Stimulated activated CD8-positive, alpha-beta memory T cell treated with anti-CD3 and anti-CD28 coated beads, Interleukin-2, amount 100 ng/mL, for 48 hours (primary cell): ENCODE measurements at places on chromosomes 16 and 17.

DNA sequence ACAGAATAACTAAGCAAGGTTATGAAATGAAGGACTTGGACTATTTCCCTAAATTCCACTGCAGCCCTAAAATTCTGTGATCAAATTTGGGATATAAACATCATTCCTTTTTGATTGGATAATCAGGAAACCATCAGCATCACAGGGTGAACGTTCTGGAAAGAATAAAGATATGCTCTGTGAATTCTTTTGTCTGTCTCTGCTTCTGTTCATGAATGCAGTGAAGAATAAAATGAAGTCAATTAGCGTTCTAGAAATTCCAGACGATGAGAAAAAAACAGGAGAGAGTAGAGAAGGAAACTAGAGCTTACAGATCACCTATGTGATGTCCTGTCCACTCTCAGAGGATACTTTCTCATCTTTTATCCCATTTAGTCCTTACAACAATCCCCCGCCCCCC lies 295.1 kb upstream of the SOX9 start:
- DNase-seq = no peak

DNA sequence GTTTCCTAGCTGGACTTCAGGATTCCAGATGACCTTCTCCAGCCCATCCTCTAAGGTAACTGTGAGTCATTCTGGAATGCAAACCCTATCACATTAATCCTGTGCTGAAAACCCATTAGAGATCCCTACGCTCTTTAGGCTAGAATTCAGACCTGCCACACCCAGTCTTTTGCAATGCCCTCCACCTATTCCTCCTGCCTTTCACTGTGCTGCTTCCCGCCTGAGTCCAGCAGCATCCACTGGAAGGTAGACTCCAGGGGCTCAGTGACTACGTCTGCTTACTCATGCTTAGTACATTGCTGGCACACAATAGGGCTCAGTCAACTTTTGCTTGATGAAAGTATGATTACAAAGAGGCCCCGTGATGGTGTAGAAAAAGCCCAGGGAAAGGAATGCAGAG lies 121.1 kb downstream of the SPACA3 start:
- no peak for DNase-seq

DNA sequence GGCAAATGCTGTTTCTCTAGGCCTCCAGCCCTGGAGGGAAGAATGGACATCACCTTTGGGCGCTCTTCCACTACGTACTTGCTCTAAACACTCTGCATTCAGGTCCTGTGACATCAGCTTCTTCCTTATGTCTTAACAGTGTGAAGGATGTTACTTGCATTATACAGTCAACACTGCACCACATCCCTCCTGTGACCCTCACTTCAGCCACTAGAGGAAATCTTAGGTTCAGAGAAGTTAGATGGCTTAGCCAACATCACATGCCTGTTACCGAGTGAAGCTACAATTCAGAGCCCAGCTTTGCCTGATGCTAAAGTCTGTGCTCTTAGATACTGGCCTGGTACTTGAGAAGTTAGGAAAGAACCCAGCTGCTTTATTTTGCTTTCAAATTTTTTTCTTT lies 18.3 kb downstream of the UBFD1 start:
- DNase-seq = no peak

DNA sequence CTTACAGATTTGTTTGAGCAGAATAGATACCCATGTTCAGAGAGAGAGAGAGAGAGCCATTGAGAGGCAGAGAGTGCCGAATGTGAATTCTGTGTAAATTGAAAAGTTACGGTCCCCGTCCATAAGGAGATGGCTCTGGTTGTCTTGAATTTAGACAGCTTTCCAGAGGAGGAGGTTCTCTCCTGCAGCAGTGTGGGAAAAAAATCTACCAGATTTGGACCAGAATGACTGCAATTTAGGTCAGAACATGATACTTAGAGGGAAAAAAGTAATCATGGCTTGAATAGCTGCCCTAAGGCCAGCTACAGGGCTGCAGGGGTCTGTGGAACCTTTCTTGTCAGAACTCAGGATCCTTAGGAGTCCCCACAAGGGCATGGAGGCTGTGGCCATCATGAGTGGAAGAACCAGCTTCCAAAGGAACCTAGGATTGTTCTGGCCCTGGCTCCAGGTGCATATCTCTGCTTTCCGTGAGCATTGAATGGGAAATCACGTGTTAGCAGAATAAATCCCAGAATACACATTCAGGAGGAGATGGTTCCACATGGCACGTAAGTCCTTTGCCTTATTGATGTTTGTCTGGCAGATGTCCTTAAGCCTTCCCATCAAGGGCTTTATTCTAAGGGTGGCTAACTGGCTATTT lies 13.0 kb downstream of the PITPNC1 start:
- no peak for DNase-seq

DNA sequence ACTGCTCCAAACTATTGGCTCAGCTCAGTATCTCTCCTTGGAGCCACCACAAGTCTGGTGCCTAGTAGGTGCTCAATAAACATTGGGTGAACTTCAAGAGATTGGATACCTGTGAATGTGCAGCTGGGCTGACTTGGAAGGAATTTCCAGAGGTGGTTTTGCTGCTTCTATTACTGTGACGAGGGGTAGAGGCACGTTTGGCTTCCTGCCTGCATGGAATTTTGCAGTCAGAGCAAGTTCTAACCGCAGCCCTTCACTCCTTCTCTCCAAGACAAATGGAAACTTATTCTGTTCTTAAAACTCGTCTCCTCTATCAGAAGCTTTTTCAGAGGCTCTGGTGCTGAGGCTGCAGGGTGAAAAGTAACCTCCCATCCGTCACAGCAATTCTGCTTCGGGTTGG lies 342.5 kb downstream of the CPPED1 start:
- DNase-seq = no peak

GRCh38 chr16:3745751-3746355 lies 28.5 kb upstream of the TRAP1 start:
- no peak for DNase-seq
